ENCODE measurements at places on chromosomes 1 and 21.
A peak's percentile ranks its signal among the peaks of the same experiment; 100 is the strongest.

DNA sequence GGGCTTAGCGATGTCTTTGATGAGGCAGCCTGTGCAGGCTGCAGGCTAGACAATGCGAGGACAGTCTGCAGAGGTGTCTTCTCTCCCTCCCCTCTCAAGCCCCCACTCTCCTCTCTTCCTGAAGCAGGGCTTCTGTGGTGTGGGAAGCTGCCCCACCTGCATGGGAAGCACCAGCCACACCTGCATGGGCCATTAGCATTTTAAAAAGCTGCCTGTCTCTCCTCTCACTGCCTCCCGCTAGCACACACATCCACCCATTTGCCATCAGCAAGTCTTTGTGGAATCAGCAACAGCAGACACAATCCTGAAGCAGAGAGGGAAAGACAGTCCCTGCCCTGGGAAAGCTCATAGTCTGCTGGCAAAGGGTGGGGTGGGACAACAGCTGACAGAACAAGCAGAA lies 53.1 kb downstream of the NAV1 start:
- no peak for DNase-seq
- H3K36me3 ChIP-seq: no peaks in the 10 kb centered on the region
- no peak overlapping the region for H3K27ac ChIP-seq
- no peaks in the 10 kb centered on the region for H3K4me1 ChIP-seq
- no peak overlapping the region for H3K4me3 ChIP-seq
- peaks cover under 1% of the 10 kb centered on the region for H3K27me3 ChIP-seq

DNA sequence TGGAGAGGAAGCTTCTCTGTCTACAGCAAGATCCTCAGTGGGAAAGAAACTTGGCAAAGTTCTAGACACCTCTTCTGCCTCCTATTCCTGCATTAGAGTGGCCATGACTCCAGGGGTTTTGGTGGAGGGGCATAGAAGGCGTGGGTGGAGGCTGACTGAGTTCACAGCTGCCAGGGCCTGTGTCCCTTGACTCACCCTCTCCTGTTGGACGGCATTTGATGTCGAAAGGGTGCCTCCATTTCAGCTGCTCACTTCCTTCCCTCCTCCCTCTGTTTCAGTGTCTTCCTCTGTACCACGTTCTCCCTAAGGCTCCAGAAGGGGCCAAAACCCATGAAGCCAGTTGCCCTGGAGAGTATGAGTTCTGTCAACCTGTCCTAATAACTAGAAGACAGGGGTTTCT lies 632 bp downstream of the TMEM79 start:
- DNase-seq: no peak
- peaks cover 9% of the 10 kb centered on the region for H3K36me3 ChIP-seq
- H3K4me1 ChIP-seq: peaks cover 38% of the 10 kb centered on the region

GRCh38 chr1:156399355-156400125 lies 30.5 kb downstream of the RHBG start:
- DNase-seq: no peak
- H3K36me3 ChIP-seq: no peaks in the 10 kb centered on the region
- no peak overlapping the region for H3K4me3 ChIP-seq
- H3K27ac ChIP-seq: no peak overlapping the region

GRCh38 chr1:234892642-234893041 lies 236.0 kb downstream of the TOMM20 start:
- peaks cover under 1% of the 10 kb centered on the region for H3K36me3 ChIP-seq
- H3K4me1 ChIP-seq: peaks cover 51% of the 10 kb centered on the region
- no peak for DNase-seq
- H3K27me3 ChIP-seq: no peaks in the 10 kb centered on the region
- H3K27ac ChIP-seq: no peak overlapping the region

DNA sequence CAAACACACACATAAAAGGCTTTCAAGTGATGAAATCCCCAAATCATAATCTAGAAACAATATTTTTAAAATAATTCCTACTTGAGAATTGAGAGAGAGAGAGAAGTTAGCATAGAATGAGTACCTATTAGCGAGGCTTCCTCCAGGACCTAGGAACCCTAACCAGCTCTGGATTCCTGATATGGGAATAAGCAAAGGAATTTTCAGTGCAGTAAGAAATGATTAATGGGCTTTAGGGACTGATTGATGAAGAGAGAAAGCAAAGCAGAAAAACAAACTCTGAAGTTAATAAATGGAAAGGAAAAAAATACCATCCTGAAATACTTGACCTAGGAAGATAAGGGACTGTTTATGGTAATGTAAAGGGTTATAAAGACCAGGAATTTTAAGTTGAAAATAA lies 60.6 kb downstream of the WARS2 start:
- H3K27me3 ChIP-seq: no peaks in the 10 kb centered on the region
- DNase-seq: no peak
- H3K4me3 ChIP-seq: no peak overlapping the region
- H3K4me1 ChIP-seq: no peaks in the 10 kb centered on the region
- H3K27ac ChIP-seq: no peak overlapping the region

DNA sequence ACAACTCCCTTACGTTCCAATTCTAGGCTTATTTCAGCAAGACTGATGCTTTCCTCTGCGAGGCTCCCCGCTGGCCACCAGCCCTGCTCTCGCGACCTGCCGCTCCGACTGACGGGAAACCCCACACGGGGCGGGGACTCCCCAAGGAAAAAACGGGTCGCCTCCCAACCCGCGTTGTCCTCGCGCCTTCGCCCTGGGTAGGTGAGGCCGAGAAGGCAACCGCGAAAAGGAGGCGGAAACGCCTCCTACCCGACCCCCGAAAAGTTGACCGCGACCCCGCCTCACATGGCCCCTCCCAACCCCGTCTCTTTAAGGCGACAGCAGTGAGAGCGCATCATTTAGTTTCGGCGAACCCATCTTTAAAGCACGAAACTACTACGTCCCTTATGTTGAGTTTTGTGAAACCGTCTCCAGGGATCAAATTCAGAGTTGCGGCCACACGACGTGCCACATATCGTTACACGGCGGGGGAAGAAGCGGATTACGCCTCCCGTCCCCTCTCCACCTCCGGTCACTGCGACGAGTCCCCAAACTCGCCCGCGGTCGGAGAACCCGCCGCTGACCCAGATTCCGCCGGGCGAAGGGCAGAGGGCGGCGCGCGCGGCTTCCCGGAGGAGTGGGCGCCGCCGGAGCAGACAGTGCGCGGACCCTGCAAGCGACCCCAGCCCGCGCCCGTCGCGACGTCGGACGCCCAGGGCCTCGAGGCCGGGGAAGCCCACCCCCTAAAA lies 1.2 kb downstream of the ANP32E start:
- H3K4me1 ChIP-seq: peaks cover 17% of the 10 kb centered on the region
- no peak overlapping the region for H3K4me3 ChIP-seq
- H3K27me3 ChIP-seq: peaks cover 1% of the 10 kb centered on the region
- peaks cover 20% of the 10 kb centered on the region for H3K36me3 ChIP-seq
- no peak overlapping the region for H3K27ac ChIP-seq

DNA sequence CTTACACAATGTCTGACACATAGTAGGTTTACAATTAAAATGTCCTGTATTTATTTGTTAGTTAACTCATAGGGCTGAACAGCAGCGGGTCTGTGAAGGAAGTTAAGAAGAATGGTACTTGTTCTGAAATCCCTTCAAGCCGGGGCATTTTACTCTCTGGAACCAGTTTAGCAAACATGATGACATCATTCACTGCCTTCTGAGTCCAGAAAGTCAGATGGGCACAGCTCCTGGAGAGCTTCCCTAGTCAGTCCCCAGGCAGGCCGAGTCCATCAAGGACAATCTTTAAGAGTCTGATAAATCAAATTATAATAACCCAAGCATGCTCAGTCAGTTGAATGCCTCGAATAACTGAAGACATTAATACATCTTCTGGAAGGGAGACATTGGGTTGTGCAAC lies 125.4 kb upstream of the DAB1 start:
- no peak overlapping the region for H3K27ac ChIP-seq
- H3K4me1 ChIP-seq: no peaks in the 10 kb centered on the region
- H3K36me3 ChIP-seq: no peaks in the 10 kb centered on the region
- H3K27me3 ChIP-seq: no peaks in the 10 kb centered on the region

DNA sequence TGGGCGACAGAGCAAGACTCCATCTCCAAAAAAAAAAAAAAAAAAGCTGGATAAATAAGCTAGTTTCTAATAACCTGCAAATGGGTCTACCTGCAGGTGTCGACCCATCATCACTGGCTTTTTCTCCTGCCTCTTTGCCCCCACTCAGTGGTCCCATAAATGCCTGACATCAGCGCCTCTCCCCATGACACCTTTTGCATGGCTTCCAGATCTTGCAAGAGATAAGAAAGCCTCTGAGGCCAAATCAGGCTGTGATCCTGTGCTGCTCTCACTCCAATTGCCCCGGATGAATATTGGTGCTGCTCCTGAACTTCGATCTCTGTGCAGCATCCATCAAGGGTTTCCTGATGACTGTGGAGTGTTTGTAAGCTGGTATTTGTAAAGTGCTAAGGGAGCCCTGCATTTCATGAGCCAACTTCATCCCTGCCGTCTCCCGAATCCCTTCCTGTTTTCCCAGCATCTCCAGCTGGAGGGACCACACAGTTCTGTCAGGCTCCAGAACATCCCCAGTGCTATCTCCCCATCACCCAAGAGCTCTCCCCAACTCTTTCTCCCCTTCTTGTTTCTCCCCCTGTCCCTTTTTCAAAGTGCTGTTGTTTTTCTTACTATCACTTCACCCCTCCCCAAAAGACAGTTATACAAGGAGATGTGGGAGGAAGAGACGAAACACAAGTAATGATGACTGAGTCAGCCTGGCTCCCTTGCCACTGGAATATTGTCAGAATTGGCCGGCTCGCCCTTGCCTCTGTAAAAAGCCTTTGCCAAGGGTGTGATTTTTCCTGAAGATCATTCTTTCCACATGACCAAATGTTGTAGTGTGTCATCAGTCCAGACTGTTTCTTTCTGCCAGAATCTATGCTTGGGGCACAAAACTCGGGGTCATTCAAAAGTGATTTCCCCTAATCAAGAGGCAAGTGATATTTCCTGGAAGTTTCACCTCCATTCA lies 2.8 kb upstream of the EFHD2 start:
- peaks cover 13% of the 10 kb centered on the region for H3K4me1 ChIP-seq
- no peak overlapping the region for H3K27ac ChIP-seq
- H3K36me3 ChIP-seq: peaks cover 8% of the 10 kb centered on the region
- no peak overlapping the region for H3K4me3 ChIP-seq
- no peak for DNase-seq

DNA sequence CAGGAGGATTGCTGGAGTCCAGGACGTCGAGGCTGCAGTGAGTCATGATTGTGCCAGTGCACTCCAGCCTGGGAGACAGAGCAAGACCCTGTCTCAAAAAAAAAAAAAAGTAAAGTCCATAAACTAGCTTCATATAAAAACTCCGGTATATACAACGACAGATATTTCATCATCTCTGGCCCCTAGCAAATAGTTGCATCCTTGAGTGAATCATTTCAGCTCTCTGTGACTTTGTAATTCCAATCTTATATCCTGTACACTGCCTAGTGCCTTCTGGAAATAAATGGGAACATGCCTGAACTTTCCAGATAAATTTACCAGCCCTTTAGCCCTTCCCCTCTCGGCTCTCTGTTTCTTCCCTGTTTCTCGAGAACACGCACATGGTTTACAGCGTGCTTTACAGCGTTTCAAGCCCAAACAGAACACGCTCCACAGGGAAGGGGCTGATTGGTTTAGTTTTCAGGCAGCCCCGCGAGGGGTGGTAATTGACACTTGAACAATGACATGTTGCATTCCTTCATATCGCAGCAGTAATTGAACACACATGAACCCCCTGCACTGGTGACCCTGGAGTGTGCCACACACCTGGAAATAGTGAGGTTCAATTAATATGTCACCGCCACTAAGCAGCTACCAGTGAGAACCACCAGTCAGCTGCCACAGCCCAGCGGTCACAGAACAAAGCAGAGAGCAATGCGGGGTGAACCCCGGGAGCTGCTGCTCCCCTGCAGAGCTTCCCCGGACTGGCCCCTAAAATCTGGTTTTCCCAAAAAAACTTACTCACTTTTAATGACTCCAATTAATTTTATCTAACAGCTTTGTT lies 35.7 kb upstream of the SIM2 start:
- H3K4me3 ChIP-seq: no peak overlapping the region
- no peaks in the 10 kb centered on the region for H3K36me3 ChIP-seq
- peaks cover 9% of the 10 kb centered on the region for H3K27me3 ChIP-seq
- no peak for DNase-seq
- no peak overlapping the region for H3K27ac ChIP-seq

DNA sequence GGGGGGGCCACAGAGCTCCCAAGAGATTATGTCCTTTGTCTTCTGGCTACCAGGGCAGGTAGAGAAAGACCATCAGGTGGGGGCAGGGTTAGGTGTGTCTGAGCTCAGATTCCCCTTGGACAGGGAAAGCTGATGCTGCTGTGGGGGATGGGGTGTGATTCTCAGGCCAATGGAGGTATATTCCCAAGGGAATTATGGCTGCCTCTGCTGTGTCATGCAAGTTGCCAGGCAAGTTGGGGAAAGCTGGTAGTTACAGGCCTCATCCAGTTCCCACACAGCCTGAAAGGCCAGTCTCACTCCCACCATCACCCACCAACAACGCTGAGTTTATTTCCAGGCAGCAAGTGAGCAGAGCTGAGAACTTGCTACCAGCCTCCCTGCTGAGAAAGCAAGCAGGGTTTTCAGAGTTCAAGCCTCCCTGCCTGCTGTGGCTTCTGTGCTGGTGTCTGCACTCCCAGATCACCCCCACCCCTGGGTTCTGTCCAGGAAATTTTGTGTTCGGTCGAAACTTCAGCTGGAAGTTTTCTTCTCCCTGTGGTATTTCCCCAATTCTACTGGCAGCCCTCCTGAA lies 21.3 kb downstream of the IFI16 start:
- H3K36me3 ChIP-seq: peaks cover 90% of the 10 kb centered on the region
- no peak overlapping the region for H3K4me3 ChIP-seq
- peaks cover 73% of the 10 kb centered on the region for H3K4me1 ChIP-seq
- H3K27me3 ChIP-seq: no peaks in the 10 kb centered on the region

- H3K4me1 ChIP-seq: peaks cover 5% of the 10 kb centered on the region
- peaks cover 8% of the 10 kb centered on the region for H3K36me3 ChIP-seq
- no peak overlapping the region for H3K4me3 ChIP-seq
- no peak overlapping the region for H3K27ac ChIP-seq
- DNase-seq: no peak
Observed at GRCh38 chr1:243497939-243498681, 242.3 kb downstream of the SDCCAG8 start.

DNA sequence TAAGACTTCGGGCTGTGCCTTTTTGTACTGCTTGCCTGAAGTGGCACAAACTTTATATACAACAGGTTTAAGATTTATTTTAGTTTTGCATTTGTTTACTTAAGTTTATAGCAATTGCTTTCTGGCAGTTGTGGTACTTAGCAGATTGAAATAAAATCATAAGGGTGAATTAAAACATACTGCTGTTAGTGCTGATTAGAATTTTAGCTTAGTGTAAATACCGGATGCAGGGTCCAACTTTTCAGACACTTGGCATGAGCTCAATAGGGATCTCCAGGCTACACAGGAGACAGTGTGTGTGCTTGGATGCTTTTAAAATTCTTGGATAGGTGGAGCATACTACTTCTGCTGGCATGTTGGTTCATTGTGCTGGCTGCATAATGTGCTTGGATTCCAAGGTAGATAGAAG lies 159.6 kb downstream of the NFIA start:
- no peaks in the 10 kb centered on the region for H3K4me1 ChIP-seq
- DNase-seq: no peak
- no peaks in the 10 kb centered on the region for H3K36me3 ChIP-seq
- no peak overlapping the region for H3K27ac ChIP-seq

GRCh38 chr21:29245104-29245643 lies 53.5 kb upstream of the BACH1 start:
- no peak overlapping the region for H3K4me3 ChIP-seq
- peak overlapping the region; percentile 72 for H3K27ac ChIP-seq
- no peaks in the 10 kb centered on the region for H3K36me3 ChIP-seq
- DNase-seq: no peak

GRCh38 chr1:193355178-193355577 lies 168.8 kb upstream of the B3GALT2 start:
- H3K4me1 ChIP-seq: no peaks in the 10 kb centered on the region
- H3K4me3 ChIP-seq: no peak overlapping the region
- H3K36me3 ChIP-seq: no peaks in the 10 kb centered on the region
- DNase-seq: no peak
